Neural progenitor cell (in vitro differentiated cells): ENCODE measurements at places on chromosomes 2 and 18.
A peak's percentile ranks its signal among the peaks of the same experiment; 100 is the strongest.

- peak; percentile 48 for DNase-seq
These were observed 100.2 kb downstream of the ARHGAP15 start for GRCh38 chr2:143229411-143229810.

DNA sequence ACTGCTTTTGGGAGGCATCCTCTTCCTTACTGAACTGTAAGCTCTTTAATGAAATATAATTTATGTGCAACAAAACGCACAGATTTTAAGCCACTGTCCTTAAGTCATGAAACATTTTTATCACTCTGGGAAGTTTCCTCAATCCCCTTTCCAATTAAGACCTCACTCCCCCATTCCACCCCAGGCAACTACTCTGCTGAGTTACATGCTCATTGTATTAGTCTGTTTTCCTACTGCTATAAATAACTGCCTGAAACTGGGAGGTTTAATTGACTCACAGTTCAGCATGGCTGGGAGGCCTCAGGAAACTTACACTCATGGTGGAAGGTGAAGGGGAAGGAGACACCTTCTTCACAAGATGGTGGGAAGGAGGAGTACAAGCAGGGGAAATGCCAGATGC lies 46.5 kb upstream of the KCNE4 start:
- DNase-seq, result no peak

DNA sequence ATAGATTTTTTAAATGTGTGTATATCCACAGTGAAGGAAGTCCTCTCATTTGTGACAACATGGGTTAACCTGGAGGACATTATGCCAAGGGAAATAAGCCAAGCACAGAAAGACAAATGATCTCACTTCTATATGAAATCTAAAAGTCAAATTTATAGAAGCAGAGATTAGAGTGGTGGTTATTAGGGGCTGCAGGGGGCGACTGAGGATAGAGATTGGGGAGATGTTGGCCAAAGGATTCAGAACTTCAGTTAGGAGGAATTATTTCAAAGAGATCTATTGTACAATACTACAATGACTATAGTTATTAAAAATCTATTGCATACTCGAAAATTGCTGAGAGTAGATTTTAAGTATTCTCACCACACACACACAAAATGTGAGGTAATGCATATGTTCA lies 252.4 kb upstream of the SLC39A10 start:
- no peak for DNase-seq

- DNase-seq, result peak; percentile 70
These were observed 50.5 kb downstream of the TMEM18 start for GRCh38 chr2:626491-627339.

DNA sequence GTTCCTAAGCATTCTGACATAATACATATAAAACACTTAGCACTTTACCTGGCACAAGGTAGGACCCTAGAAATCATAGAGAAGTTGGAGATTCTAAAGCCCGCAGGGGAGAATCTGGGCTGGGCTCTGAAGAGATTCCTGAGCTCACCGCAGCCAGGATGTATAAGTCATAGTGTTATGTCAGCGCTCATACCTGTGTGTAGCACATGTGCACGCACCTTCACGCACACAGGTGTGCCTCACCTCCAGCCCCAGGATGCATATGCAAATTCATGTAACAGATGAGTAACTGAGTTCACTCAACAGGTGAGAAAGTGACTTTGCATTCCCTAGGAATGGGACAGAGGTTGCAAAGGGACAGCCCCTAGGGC lies 7.9 kb upstream of the SDC1 start:
- no peak for DNase-seq

DNA sequence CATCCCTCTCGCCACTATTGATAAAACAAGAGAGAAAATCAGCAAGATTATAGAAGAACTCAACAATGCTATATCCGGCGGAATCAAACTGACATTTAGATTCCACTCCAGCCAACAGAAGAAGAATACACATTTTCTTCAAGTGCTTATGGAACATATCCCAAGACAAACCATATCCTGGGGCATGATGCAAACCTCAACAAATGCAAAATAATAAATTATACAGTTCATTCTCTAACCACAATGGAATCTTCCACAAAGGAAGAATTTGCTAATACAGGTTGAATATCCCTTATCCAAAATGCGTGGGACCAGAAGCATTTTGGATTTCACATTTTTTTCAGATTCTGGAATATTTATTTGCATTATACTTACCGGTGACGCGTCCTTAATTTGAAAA lies 51.4 kb upstream of the YPEL5 start:
- no peak for DNase-seq
